Adrenal gland (tissue), 19 donors: ENCODE measurements at places on chromosomes 6 and 20. TPM values are rescaled to one million over a fixed set of nuclear protein-coding genes. Genes with fewer than 3 reads are reported as not detected.

The PREX1 gene
- total RNA-seq: 57.9 TPM

The PERP gene
- 8.8 TPM for total RNA-seq

The RIN2 gene
- 63.2 TPM for total RNA-seq

The PTCRA gene
- not detected for total RNA-seq

The LY6G6D gene
- not detected for total RNA-seq

The SLC22A2 gene
- not detected for total RNA-seq

The TRAPPC3L gene
- 0.57 TPM for total RNA-seq

The OOEP gene
- total RNA-seq: not detected

The CST2 gene
- 25.4 TPM for total RNA-seq

- DNase-seq: no peak
These were observed 109.9 kb downstream of the POPDC3 start for GRCh38 chr6:105069821-105070445.

DNA sequence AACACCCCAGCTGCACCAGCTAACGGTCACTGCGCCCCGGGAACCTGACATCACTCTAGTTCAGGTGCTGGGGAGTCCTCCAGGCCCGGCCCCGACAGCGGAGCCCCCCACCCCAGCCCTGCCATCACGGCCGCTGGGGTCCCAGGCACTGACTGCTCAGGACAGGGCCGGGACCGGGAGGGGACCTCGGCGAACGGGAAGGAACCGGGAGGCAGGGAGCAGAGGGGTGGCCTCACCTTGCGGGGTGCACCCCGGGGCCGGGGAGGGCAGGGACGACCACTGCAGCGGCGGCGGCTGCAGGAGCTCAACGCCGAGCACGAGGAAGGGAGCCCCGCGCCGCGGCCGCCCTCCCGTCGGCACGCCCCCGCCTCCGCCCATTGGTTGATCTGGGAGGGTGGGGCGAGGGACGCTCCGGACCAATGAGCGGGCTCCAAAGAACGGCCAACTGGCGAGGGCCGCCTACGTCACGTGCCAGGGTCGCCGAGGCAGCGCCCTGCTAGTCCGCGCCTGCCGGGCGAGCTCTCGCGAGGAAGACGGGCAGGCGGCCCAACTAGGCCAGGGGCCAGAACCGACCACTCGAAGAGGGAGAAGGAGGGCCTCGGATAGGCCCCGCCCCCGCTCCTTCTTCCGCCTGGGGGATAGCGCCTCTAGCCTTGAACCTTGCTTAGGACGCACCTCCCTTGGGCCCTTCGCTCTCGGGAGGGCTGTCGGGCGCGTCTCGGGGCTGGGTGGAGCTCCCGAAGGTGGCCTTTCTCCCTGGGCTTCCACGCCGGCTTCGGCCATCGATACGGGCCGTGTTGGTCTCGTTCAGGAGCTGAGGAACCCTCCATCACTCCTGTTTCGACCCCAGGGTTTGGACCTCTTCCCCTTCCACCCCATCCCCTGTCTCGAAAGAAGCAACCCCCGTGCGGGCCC is at the start of gene ADISSP:
TSS of gene ADISSP (minus strand) at position 327 of the 915 bp plus-strand sequence. CDS start 7,653 bp downstream, outside the sequence.
- peak; percentile 99 for DNase-seq

DNA sequence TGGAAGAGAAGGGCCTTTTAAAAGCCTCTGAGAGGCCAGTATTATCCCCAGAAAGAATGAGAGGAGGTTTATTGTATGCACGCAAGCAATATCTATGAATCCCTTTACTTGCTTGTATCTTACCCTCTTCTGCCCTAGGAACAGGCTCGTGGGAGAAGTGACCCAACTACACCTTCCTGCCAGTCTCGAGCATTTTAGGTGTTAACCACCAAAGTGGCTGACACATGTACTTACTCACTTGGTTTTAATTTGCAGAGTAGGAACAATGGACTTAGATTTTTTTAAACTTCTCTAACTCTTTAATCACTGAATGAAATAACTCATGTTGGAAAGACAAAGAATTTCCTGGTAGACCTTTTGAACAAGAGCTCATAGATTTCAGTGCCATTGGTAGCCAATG is 296.9 kb downstream of the PLCB1 start:
- DNase-seq: no peak

DNA sequence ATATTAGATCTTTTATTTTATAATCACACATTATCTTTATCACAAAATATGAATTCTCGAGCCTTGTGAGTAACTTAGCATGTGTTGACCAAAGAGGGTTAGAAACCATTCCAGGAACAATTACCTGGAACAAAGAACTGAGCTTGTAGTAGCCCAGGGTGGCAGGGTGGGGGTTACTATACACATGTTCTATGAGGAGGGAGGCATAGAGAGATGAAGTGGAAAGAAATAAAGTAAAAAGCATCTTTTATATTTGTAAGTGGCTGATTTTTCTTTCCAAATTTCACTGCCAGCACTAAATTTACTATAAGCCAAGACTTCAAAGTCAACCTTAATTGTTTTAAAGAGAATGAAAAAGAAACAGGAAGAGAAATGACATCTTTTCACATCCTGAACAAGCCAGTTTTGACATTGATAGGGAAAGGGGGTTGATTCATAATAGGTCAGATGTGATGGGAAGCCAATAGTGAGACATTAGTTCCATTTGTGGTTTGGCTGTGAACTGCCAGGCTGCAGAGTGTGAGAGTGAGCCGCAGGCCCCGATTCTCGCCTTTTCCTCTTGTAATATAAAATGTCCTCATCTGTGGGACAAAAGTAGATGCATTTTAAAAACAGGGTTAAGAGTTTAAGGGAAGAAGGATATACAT is 52.7 kb upstream of the MYB start:
- DNase-seq: no peak

GRCh38 chr6:1618311-1619097 is 8.8 kb downstream of the FOXC1 start:
- no peak for DNase-seq

DNA sequence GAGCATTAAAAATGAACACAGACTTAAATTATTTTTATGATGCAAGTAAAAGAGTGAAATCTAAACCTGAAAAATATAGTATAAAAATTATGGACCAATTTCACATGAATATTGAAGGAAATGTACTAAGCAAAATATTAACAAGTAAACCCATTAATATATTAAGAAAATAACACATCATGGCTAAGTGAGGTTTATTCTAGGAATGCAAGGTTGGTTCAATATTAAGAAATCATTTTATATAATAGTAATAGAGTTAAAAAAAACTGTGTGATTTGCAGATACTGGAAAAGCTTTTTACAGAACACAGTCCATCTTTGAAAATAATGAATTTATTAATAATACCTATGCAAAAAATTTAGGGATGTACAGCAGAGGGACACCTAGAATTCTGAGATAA is 20.9 kb downstream of the ZSCAN12 start:
- no peak for DNase-seq

- DNase-seq: no peak
These were observed 66.9 kb downstream of the RIPOR3 start for GRCh38 chr20:50624351-50625016.

- DNase-seq: no peak
These were observed 163.8 kb downstream of the HIVEP2 start for GRCh38 chr6:142781129-142781528.

GRCh38 chr6:116362276-116362675 is 8.5 kb upstream of the DSE start:
- no peak for DNase-seq

DNA sequence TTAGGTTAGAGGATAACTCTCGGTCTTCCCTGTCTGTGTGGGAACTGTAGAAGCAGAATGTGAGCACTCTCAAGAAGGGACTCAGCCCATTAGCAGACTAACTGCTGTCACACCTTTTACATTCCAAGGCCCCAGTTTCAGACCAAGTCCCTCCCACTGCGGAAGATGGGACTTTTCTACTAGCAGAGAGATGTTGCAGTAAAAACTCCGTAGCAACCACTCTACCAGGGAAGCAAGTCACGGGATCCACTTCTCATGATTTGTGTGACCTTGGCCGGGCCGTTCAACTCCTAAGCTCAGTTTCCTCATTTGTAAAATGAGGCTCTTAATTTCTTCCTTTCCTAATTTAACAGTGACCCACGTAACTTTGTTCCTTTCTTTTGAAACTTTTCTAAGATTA is 77.1 kb upstream of the SLC4A11 start:
- peak; percentile 78 for DNase-seq

GRCh38 chr20:35791821-35792220 is 20.0 kb downstream of the PHF20 start:
- no peak for DNase-seq

DNA sequence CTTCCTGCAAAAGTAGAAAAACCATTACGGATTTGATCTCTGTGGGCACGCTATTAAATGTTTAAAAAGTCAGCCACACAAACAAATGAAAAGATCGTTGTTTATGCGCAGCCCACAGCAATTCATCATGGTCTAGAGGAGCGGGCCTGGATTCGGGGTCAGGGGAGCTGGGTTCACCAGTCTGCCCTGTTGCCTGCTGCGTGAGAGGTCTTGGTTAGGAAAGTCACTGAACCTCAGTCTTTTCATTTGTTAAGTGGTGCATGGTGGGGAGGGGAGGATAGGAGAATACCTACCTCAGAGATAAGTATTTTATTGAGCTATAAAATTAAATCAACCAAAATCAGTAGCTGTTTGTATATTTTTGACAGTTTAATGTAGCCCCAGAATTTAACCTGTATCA is 47.3 kb upstream of the FYN start:
- DNase-seq: no peak
